ENCODE measurements at places on chromosomes 11 and 22.

GRCh38 chr11:24383137-24383536 is 113.7 kb upstream of the LUZP2 start:
- DNase-seq: no peak

GRCh38 chr11:64241491-64242374 is 838 bp downstream of the FKBP2 start:
- no peak for DNase-seq

GRCh38 chr11:92839450-92839849 is 130.0 kb upstream of the MTNR1B start:
- DNase-seq: no peak

DNA sequence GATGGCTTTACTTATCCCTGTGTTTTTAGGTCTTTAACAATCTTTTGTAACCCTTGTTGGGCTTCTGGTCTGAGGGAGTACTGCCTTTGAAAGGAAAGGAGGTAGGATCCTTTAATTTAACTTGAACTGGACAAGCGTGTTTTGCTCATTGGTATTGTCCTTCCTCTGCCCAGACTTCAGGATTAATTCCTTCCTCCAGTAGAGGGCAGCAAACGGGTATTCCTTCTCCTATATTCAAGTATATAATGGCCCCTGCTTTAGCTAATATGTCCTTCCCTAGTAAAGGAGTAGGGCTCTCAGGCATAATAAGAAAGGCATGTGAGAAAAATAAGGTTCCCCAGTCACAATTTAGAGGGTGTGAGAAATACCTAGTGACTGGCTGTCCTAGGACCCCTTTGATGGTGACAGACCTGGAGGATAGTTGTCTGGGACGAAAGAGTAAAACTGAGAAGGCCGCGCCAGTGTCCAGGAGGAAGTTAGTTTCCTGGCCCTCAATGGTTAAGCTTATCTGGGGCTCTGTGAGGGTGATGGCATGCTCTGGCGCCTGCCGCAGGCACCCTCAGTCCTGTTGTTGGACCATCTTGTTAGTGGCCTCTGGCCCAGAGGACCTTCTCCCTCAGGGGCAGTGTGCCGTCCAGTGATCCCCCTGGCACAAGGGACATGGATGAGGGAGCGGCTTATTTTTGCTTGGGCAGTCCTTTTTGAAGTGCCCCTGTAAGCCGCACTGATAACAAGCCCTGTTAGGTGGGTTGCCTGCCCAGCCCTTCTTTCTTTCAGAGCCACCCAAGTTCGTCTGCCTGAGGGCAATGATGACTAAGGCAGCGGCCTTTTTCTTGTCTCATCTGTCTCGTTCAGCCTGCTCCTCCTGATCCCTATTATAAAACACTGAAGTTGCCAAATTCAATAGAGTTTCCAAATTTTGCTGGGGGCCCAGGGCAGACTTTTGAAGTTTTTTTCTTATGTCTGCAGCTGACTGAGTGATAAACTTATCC is 51.8 kb downstream of the C11orf71 start:
- DNase-seq: no peak

DNA sequence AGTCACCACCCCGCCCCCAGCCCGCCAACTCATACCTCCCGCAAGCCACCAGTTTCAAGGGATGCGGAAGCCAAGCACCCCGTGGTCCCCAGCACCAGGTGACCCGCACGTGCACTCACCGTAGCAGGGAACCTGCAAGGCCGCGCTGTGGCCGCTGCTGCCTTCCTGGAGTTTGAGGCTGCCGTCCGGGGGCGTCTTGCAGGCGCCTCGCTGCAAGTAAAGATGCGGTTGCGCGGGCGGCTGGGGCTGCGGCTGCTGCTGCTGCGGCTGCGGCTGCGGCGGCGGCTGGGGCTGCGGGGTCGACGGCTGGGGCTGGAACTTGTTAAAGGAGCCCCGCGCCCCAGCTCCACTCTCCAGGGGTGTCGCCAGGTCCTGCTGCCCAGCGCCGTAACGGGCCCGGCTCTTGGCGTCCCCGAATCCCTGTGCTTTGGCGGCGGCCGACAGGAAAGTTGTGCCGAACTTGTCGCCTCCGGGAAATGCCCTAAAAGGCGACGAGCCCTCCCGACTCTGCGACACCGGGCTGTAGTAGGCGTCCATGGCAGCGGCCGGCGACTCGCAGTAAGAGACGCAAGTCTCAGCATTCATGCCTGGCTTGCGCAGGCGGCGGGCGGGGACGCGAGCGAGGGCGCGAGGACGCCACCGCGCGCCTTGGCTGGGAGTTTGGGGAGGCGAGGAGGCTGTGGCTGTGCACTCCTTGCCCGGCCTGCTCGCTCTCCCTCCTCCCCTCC is at the start of gene ALX4:
TSS of gene ALX4 (minus strand) at position 662 of the 728 bp plus-strand sequence. CDS start at position 585, 77 bp downstream.
- DNase-seq: peak; percentile 71

DNA sequence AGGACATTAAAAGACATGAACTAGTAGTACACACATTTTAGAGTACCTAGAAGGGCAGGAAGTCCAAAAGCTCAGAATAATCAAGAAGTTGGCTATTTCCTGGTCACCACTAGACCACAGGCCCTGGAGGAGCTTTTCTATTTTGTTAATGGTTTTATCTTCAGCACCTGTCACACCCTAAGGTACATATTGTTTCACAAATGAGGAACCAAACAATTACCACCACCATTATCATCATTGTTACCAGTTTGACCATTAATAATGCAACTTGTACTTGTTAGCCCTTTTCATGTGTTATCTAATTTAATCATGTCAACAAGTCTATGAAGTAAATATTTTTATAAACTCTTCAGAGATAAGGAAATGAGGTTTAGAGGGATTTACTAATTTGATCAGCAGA is 4.9 kb downstream of the MRPL48 start:
- no peak for DNase-seq

- DNase-seq: peak; percentile 56
These were observed at the start of gene WT1 for GRCh38 chr11:32435511-32435941. WT1 (minus strand) TSS chr11:32435539.

GRCh38 chr11:66745356-66746235 is 16.6 kb upstream of the SPTBN2 start:
- DNase-seq: peak; percentile 76

DNA sequence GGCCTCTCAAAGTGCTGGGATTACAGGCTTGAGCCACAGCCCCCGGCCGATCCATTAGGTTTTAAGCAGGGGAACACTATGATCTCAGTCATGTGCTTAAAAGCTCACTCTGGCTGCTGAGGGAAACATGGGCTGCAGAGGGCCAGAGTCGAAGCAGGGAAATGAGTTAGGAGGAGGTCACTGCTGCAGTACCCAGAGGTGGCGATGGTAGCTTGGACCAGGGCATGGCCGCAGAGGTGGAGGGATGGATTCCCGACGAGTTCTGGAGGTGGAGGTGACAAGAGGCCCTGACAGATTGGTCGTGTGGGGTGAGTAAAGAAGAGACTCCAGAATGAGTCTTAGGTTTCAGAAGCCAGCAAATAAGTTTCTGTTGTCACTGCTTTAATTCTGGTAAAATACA is 54.4 kb upstream of the INCENP start:
- DNase-seq: no peak
